ENCODE measurements at places on chromosomes 7 and 10. TPM values are rescaled to one million over a fixed set of nuclear protein-coding genes. Genes with fewer than 3 reads are reported as not detected.

GRCh38 chr7:30866939-30867338 is 44.7 kb upstream of the AQP1 start:
- no peak for DNase-seq

- DNase-seq, result no peak
Observed at GRCh38 chr7:151070574-151070960, 10.0 kb downstream of the FASTK start.

- DNase-seq, result no peak
Observed at GRCh38 chr7:5774136-5774535, 7.3 kb downstream of the RNF216 start.

GRCh38 chr10:131795761-131796160 is 105.0 kb upstream of the PPP2R2D start:
- no peak for DNase-seq

GRCh38 chr7:55174856-55175255 is 156.0 kb downstream of the EGFR start:
- DNase-seq, result no peak

DNA sequence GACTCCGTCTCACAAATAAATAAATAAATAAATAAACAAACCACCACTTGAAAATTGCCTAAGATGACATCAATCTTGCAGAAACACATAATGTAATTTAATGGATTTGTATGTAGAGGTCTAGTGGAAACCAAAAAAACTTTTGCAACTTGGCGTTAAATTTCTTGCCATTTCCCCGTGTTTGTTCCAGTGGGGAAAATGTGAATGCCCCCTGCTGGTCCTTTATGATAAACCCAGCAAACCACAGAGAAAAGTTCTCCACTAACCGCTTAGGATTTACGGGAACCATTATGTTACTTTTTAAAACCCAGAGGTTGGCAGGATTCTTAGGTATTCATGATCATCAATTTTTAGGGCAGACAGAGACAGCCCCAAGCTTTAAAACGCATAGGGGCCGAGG is 32.5 kb downstream of the LAMB4 start:
- no peak for DNase-seq

DNA sequence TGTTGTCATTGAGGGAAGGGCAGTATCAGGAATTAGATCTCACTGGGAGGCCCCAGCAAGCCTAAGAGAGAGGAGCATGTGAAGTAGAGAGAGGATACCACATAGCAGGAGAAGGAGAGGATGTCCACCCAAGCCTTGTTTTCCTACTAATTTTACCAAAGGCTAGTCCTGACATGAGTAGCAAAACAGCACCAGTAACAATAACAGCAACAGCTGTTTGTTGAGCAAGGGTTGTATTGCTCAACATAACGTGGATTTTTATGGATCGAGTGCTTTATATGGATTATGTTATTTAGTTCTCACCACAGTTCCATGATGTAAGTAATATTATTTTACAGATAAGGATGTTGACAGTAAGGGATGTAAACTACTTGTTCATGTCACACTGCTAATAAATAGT is 135.2 kb upstream of the DLX6 start:
- DNase-seq, result no peak

GRCh38 chr10:88409236-88409635 is 173.9 kb downstream of the RNLS start:
- DNase-seq, result no peak

DNA sequence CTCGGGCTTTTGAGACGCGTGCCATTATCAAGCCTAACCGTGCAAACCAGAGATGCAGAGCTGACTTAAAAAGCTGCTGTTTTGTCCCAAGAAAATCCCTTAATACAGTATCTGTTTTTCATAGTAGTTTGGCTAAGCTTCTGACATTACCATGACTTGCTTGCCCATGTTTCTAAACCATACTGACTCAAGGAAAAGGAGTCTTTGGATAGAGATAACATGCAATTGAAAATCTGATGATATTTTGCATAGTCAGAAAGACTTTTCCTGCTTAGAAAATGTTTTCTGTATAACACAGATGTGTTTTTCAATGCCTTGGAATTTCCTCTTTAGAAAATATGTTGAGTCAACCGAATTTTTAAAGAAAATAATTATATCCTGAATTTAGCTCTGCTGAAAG is 21.5 kb upstream of the AKR1E2 start:
- no peak for DNase-seq

DNA sequence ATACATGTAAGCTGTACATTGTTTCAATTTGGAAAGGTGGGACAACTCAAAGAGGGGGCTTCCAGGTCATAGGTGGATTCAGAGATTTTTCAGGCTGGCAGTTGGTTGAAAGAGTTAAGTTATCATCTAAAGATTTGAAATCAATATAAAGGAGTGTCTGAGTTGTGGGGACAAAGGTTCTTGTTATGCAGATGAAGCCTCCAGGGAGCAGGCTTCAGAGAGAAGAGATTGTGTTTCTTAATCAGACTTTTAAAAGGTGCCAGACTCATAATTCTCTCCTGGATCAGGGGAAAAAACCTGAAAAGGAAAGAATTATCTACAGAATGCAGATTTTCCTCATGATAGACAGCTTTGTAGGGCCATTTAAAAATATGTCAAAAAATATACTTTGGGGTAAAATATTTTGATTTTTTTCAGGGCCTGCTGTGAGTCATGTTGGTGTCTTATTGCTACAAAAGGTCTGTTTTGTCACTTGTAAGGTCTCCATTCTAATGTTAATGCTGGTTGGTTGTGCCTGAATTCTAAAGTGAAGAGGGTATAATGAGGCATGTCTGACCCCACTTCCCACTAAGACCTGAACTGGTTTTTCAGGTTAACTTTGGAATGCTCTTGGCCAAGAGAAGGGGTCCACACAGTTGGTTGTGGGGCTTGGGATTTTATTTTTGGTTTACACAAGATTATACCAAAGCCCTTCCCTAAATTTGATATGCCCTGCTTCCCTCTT is 52.7 kb upstream of the PRSS1 start:
- no peak for DNase-seq

GRCh38 chr7:139748373-139748765 is 29.4 kb downstream of the HIPK2 start:
- DNase-seq, result no peak

GRCh38 chr7:37494926-37495325 is 46.3 kb upstream of the ELMO1 start:
- no peak for DNase-seq

GRCh38 chr7:24962418-24962962 is 17.5 kb downstream of the OSBPL3 start:
- DNase-seq, result no peak

DNA sequence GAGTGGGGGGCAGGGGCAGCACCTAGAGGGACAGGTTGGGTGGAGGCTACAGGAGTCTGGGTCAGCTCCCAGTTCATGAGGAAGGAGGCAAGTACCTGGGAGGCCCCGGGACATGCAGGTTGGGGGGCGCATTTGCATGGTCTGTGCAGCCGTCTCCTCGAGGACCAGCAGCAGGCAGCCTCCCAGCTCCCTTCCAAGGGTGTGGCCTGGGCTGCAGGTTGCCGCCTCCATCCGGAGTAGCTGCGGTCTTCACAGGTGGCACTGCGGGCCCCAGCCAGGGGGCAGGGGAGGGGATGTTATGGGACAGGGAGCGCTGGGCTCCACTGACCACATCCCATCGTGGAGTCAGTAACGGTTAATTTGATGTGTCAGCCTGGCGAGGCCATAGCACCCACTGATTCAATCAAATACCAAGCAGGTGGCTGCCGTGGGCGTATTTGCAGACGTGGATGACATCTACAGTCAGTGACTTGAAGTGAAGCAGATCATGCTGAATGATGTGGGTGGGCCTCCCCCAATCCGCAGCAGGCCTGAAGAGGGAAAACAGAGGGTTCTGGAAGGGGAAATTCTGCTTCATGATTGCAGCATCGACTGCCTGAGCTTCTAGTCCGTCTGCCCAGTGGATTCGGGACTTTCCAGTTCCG is 81.6 kb downstream of the PRKAG2 start:
- no peak for DNase-seq

- DNase-seq, result no peak
Observed at GRCh38 chr7:90190995-90191394, 20.5 kb upstream of the STEAP2 start.

- DNase-seq, result no peak
Observed at GRCh38 chr7:132395361-132395760, 180.9 kb downstream of the PLXNA4 start.

- DNase-seq, result no peak
Observed at GRCh38 chr7:85750454-85750949, 563.6 kb upstream of the SEMA3D start.

JMJD1C gene
- total RNA-seq, result 218 TPM

OGDHL gene
- not detected for total RNA-seq

HOXA10 gene
- total RNA-seq, result 50.5 TPM

APBB1IP gene
- not detected for total RNA-seq

ABCB4 gene
- 0.29 TPM for total RNA-seq

ANKRD30A gene
- total RNA-seq, result not detected

NPSR1 gene
- not detected for total RNA-seq

Measured in uterus (tissue), 4 donors.